ENCODE measurements at places on chromosomes 5 and 9. TPM values are rescaled to one million over a fixed set of nuclear protein-coding genes. Genes with fewer than 3 reads are reported as not detected.

DNA sequence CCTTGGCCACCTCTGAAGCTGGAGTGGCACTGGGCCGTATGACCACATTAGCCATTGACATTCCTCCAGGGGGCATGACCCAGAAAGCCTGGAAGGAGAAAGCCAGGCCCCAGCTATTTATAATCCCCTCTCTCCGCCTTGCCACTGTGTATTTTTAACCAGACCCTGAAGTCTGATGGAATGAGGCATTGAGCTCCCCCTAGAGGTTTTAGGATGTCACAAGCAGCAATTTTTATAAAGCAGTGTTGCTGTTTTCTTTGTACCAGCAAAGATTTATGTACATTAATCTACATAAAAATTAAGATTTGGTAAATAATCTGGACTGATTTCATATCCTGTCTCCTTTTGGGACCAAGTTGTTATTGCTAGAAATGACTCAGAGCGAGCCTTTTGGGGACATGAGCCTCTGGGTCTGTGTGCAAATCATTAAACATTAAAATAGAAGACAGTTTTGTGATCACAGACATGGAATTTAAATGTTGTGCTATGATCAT is 127.1 kb downstream of the TRIO start:
- DNase-seq: peak; percentile 88

DNA sequence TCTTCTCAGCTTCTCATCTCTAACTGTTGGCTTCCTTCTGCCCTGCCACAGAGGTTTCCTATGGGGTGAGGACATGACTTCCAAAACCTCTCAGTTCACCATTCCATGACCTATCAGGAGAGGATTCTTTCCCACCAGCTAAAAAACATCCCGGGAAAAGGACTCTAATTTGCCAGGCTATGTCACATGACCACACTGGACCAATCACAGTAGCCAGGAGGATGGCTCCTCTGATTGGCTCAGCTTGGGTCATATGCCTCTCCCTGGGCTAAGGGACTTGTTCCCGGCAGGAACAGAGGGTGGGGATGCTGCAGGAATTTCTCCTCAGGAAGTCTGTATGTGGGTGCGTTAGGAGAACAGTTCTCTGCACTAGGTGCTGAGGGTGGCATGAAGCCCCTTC is 40.3 kb upstream of the XPA start:
- DNase-seq: peak; percentile 62

- peak; percentile 57 for DNase-seq
These were observed 109.8 kb upstream of the ZNF462 start for GRCh38 chr9:106753155-106753671.

DNA sequence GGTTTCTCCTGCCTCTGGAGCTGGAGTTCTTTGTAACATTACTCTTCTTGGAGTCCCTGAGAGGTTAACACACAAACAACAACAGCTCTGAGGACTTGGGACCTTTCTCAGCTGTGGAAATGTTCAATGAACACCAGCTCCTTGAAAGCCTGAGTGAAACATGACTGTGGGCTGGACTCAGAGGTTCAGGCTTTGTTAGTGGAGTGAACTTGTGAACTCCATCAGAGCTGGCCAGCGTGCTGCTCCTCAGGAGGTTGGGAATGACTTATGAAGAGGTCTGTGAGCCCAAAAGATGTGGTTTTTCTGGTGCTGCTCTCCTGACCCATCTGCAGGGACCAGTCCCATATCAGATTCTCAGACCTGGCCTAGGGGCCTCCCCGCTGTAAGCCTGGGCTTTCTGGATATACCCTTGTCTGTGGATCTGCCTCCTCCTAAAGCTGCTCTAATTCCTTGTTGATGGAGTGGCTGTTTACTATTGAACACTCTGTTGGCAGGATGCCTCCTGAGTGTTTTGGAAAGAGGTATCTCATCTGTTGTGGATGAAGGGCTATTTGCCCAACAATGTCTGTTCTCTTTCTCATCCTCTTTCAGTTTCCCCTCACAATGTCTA is 170.0 kb upstream of the GDNF start:
- no peak for DNase-seq

- DNase-seq: peak; percentile 99
These were observed 17.9 kb upstream of the ZSWIM6 start for GRCh38 chr5:61313960-61314681.

DNA sequence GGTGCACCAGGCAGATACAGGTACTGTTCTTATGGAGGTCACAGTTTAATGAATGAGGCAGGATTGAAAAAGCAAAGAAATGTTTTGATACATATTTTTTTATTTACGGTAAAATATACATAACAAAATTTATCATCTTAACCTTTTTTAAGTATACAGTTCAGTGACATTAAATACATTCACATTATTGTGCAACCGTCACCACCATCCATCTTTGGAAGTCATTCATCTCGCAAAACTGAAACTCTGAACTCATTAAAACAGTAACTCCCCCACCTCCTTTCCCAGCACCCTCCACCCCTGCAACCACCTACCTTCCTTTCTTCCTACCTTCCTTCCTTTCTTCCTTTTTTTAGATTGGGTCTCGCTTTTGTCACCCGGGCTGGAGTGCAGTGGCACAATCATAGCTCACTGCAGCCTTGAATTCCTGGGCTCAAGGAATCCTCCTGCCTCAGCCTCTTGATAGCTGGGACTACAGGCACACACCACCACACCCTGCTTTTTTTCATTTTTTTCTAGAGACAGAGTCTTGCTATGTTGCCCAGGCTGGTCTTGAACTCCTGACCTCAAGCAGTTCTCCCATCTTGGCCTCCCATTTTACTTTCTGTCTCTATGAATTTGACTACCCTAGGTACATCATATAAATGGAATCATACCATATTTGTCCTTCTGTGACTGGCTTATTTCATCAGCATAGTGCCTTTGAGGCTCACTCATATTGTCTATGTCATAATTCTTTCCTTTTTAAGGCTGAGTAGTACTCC is 22.5 kb upstream of the PSD2 start:
- no peak for DNase-seq

DNA sequence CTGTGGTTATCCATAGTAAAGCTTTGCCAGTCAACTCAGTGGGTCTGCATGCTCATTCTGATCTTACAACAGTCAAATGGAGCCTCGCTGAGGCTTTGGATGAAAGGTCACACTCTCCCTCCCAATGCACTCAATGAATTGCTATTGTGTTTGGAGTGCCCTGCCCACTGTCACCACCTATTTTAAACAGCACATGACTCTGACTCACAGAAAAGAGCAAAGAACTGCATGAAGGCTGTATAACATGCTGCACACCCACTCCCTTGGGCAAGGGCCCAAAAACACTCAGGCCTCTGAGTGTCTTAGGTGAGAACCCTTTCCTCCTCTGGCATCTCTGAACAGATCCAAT is 118.7 kb upstream of the CCDC112 start:
- peak; percentile 71 for DNase-seq

GRCh38 chr9:86511614-86512360 is 157.6 kb upstream of the TUT7 start:
- no peak for DNase-seq

DNA sequence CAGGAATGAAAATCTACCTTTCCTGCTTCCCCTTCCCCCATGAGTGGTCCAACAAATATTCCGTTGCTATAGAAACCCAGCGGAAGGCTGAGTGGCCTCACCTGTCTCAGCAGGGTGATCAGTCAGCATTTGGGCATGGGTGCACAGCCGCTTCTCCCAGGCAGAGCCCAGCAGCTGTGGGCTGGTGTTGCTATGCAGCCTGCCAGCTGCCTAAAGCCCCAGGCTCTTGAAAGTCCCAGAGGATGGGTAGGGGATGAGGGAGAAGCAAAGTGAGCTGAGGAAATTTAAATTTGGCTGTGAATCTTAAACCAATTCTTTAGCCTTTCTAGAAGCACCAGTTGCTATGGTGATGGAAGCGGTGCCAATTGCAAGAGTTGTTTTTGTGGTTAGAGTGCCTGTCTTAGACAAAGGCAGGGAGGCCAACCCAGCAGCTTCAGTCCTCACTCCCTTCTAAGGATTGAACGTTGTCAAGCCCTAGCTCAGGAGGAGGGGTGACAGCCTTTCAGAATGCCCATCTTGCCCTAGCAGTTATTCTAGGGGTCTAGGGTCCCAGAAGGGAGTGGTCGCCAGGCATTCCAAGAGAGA is 151.5 kb upstream of the PITX1 start:
- DNase-seq: peak; percentile 34

The GABRG2 gene
- 3.4 TPM for total RNA-seq

The NEUROG1 gene
- total RNA-seq: not detected

The MUSK gene
- not detected for total RNA-seq

Measured in A172 (cell line).